ENCODE measurements at places on chromosomes 16 and 17.

DNA sequence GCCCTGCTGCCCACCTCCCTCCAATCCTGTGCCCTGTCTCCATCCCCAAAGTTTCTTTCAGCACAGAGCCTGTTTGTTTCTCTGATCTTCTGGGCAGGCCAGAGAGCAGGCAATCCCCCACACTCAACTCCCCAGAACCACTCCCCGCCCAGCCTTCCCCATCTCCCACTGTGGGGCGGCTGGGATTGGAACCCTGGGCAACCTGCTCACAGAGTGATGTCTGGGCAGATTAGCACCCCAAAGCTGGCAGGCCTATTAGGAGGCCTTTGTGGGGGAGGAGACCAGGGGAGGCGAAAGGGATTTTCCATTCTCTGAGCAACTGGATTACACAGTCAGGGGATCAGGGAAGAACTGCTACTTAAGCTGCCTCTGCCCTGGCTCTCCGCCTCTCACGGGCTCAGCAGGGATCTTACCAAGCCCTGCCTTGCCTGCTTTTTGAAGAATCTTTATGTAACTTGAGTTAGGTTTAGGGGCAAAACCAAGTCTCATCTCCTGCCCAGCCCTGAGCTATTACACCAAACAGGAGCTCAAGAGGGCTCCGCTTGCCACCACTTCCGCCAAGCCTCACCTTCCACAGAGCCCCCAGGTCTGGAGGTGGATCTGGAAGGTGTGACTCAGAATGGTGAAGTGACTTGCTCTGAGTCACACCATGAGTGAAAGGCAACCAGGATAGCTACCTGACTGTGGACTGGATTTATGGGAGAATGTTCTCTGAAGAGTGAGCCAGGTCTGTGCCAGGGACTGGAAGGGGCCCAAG is 16.0 kb upstream of the LHX1 start:
- no peak for DNase-seq

DNA sequence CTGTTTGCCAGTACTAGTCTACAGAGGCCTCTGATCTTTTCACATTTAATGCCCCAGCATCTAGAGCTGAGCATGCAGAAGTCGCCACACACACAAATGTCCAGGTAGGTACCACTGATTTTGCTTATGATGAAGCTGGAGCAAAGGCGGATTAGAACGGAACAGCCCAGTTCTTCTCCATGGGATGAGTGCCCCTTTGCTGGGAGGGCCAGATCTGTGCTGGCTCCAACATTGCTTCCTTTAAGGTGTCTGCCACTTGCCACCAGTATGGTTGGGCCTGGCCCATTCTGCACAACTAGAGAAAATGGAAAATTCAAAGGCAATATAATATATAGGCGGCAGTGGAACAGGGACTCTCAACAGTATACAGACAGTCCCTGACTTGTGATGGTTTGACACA is 2.2 kb upstream of the MNT start:
- no peak for DNase-seq

DNA sequence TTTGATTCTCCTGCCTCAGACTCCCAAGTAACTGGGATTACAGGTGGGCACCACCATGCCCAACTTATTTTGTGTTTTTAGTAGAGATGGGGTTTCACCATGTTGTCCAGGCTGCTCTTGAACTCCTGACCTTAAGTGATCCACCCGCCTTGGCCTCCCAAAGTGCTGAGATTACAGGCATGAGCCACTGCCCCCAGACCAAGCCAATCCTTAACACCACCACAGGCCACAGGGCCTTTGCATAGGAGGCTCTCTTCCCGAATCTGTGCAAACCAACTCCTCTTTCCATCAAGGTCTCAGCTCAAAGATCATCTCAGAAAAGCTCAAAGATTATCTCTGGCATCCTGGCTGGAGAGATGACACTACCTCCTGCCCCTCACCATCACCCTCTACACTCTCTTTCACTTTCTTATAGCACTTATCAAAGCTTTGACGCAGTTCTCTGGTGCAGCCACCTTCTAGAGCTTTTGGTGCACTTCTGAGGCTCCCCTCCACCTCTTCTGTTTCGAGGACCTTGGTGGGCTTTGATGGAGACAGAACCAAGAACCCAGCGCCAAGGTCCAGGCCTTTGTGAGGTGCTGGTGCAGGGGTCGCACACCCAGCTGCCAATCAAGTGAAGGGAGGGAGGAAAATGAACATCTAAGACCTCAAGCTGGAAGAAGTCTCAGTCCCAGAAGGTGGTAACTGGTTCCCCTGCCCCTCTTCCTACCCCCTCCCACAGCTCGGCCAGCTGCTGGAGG is 23.2 kb upstream of the PHB1 start:
- DNase-seq, result no peak

DNA sequence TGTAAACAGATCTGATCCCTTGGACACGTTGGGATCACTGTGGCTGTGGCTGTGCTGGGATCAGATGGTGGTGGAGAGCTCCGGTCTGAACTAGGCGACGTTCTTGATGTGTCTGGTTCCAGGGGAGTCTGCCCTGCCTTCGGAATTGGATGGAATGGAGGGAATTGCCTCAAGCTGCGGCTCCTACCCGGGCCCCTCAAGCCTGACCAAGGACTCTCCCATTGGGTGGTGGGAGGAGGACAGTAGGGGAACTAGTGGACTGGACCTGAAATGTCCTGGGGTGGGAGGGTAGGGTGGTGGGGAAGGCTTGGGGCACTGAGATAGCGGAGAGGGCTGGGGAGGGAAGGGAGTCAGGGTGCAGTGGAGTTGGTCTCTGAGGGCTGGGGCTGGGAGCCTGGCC is 3.2 kb upstream of the UBALD1 start:
- DNase-seq, result no peak

DNA sequence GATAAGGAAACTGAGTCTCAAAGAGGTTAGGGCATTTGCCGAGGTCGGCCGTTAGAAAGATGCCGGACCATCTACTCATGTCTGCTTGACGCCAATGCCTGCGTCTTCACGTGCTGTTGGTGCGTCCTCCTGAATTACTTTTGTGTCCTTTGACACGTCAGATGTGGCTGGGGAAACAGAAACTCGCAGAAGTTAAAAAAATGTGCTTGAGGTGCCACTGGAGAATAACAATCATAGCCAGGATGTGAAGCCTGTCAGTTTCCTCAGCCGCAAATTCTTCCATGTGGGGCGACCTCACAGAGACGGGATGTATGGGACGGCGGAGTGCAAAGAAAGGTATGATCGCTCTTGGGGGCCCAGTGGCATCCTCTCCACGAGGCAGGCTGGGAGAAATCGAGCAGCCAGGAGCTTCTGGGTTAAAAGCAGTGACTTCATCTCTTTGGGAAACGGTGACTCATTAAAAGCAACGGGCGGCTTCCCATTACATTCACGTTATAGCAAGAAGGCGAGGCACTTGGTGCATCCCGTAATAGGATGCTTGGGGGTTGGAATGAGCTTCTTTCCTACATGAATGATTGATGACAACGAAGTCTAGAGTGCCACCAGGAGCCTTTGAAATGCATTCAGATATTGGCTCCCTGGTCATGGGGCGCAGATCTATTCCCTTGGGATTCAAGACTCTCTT is 67.8 kb downstream of the BMERB1 start:
- no peak for DNase-seq

DNA sequence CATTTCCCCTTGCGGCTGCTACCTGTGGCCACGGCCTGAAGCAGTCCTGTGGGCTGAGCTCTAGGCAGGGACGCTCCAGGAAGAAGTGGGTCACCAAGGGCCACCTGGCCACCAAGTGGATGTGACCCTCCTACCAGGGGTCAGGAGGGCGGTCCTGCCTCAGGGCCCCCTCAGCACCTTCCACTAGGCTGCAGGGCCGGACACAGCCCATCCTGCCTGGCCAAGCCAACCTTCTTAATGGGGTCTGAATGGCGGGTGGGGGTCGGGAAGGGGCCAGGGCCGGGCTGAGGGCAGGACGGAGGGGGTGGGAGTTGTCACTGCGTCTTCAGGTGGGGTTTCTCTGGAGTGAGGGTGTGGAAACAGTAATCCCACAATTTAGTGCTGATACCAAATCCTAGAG is 13.2 kb upstream of the MLKL start:
- DNase-seq, result no peak

DNA sequence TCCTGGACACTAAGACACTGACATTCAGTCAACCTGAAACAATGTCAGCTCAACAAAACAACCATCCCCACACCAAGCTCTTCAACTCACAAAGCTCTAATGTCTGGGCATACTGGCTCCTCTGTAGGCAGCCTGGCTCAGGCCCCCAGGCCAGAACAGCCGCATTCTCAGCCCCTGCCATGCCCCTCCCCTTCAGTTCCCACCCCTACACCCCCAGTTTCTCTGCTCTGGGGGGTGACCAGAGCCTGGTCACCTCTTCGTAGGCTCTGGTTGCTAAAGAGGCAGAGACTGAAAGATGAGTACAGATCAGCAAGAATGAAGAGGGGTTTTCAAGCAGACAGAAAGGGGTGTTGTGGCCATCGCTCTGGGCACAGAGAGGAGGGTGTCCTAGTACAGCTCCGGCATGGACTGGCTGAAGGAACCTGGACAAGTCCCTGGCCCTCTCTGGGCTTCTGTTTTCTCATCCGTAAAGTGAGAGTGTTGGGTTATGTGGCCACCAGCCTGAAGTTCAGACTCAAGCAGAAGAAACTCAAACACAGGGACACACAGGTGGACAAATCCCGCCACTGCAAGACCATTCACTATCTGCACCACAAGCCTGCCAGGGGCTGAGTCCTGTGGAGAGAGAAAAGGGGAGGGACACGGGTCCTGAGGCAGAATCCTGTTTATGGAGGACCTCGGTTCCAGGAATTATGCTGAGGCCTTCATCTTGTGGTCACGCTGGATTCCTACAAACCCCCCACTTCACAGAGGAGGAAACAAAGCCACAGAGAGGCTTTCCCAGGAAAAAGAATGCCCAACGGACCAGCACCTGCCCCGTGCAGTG is 987 bp upstream of the SLC4A1 start:
- DNase-seq, result no peak

- DNase-seq, result no peak
These were observed 31.9 kb upstream of the PHAF1 start for GRCh38 chr16:67077871-67078270.

- peak; percentile 59 for DNase-seq
These were observed 48.7 kb downstream of the DNAH17 start for GRCh38 chr17:78528541-78528940.

- no peak for DNase-seq
These were observed 4.7 kb downstream of the LITAFD start for GRCh38 chr16:8886593-8887430.

DNA sequence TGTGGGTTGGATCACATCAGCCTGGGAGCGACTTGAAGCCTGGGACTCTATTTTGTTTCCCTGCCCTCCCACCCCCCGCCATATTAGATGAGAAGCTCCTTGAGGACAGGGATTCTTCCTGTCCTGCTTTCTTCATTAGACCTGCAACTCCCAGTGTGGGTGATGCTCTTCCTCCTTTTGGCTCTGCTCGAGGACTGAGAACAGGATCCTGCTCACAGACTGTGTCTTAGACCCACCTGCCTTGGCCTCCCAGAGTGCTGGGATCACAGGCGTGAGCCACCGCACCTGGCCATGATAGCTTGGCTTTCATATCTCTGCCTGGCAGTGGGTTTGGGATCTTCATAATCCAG is 21.5 kb upstream of the TNS4 start:
- DNase-seq, result no peak

- DNase-seq, result no peak
These were observed 655 bp downstream of the ATXN1L start for GRCh38 chr16:71846431-71846830.

DNA sequence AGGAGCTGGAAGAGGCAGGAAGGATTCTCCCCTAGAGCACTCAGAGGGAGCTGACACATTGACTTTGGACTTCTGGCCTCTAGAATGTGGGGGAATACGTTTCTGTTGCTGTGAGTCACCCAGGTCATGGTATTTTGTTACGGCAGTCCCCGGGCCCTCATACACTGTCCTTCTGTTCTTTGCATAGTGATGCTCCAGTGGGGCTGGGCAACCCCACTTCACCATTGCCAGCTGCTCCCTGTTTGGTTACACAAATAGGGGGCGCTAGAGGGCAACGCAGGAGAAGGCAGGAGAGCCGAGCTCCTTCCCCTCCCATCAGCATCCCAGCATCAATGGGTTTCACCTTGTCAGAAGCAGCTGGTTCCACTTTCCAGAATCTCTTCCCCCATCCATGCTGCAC is 257.7 kb upstream of the FOXF1 start:
- DNase-seq, result peak; percentile 27

- DNase-seq, result no peak
These were observed 5.8 kb upstream of the UNK start for GRCh38 chr17:75778861-75779249.

- no peak for DNase-seq
These were observed 11.2 kb upstream of the MTSS2 start for GRCh38 chr16:70696952-70697593.

GRCh38 chr16:13402601-13403000 is 501.2 kb downstream of the SHISA9 start:
- no peak for DNase-seq

DNA sequence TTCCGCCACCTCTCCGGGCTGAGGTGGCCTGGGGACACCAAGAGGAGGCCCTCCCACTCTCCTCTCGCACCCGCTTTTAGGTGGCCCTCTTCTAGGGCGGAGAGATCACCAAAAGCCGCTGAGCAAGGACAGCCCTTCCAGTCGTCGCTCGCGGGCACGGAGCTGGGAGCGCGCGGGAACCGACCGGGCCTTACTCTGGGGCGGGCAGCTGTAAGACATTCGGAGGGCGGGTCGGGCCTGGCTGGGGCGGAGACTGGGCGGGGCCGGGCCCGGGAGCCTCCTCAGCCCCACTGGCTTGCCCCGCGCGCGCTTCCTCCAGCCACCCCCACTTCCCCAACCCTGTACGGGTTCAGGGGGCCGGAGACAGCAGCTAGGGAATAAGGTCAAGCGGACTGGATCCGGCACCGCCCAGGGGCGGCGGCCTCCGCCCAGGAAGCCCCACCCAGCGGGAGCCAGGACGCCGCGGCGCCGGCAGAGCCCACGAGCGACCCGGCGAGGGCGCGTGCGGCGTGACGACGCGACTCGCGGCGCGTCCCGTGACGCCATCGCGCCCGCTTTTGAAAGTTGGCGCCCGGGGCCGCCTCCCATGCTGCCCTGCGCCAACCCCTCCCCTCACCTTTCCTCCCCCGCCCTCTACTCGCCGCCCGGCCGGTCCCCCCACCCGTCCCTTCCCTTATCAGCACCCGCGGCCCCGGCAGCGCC is 351 bp upstream of the CTCF start:
- peak; percentile 98 for DNase-seq

- DNase-seq, result peak; percentile 87
These were observed 775.9 kb upstream of the GOT2 start for GRCh38 chr16:59510008-59510424.

- no peak for DNase-seq
These were observed 118.4 kb downstream of the VPS53 start for GRCh38 chr17:596287-596686.

DNA sequence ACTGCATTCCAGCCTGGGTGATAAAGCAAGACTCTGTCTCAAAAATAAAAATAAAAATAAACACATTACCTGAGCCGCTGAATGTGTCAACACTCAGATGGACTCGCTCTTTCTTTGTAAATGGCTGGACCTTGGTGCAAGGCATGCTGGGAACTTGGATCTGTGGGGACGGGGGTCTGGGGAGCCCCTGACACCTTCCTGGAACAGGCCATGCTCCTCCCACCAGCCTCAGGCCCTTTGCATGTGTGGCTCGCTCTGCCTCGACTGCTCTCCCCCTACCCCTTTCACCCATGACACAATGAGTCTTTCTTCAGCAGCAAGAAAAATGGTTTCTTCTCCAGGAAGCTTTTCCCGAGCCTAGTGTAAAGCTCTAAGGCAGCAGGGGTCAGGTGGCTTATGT is 94.0 kb upstream of the CDH5 start:
- no peak for DNase-seq

GRCh38 chr17:40720899-40721298 is 17.3 kb upstream of the KRT24 start:
- DNase-seq, result no peak

- no peak for DNase-seq
These were observed 105.7 kb downstream of the C17orf67 start for GRCh38 chr17:56727876-56728617.

All from brain (organoid and tissue), 16 donors.